ENCODE measurements at places on chromosomes 1 and 21.

DNA sequence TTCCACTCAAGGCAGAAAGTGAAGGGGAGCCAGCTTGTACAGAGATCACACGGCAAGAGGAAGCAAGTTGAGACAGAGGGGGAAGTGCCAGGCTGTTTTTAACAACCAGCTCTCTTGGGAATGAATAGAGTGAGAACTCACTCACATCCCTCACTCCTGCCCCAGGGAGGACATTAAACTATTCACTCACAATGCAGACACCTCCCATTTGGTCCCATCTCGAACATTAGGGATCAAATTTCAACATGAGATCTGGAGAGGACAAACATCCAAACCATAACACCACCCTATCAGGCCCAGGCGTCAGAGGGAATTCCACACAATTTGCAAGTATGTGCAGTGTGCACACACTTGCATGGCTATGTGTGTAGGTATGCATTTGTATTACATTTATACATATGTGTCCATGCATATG, 62.7 kb downstream of the DMAP1 start:
- no peak for DNase-seq

GRCh38 chr1:180462102-180462501, 40.3 kb downstream of the ACBD6 start:
- no peak for DNase-seq

GRCh38 chr1:225461533-225462428, 33.9 kb upstream of the LBR start:
- DNase-seq = no peak

DNA sequence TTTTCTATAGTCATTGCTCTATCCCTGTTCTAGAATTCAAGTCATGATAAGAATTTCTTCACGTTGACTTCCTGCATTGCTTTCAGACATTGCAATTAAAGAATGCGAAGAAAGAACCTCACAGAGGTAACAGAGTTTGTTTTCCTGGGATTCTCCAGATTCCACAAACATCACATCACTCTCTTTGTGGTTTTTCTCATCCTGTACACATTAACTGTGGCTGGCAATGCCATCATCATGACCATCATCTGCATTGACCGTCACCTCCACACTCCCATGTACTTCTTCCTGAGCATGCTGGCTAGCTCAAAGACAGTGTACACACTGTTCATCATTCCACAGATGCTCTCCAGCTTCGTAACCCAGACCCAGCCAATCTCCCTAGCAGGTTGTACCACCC, 10.6 kb downstream of the APCS start:
- DNase-seq = no peak

DNA sequence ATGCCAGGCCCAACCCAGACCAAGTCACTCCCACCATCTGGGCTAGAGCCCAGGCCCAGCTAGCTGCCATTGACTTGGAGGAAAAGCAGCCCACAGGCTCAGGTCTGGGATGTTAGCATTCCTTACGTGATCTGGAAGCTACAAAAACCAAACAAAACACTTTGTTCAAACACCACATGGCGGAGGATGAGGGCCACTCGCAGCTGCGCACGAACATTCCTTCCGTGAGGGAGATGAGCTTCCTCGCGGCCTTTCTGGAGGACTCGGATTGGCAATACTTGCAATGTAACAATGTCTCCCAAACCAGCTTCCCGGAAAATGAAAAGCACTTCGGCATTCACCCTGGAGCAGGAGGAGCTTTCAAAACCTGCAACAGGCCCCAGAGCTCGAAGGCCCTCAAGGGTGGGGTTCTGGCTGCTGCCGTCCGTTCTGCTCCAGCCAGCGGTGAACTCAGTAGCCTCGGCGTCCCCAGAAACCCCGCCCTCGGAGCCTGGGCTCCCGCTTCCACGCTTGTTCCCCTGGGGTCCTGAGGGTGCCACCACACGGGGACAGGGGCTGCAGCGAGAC, 40.5 kb downstream of the COL6A1 start:
- no peak for DNase-seq

DNA sequence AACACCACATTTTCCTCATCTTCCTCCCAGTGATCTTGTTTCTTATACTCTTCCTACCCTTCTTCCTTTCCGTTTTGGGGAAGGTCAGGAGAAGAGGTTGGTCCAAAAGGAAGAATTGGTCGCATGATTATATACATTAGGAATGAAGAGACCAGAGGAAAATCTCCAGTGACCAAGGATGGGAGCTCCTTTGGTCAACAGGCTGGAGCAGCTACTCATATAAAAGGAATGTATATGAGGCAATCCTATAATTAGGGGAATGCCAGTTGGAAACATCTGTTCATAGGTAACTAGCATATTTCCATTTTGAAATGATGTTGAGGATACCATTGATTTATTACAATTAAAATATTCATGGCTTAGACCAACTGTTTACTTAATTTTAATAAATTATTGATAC, 114.5 kb downstream of the LRRC40 start:
- DNase-seq = no peak

Measured in stimulated activated CD4-positive, alpha-beta T cell treated with anti-CD3 and anti-CD28 coated beads, TNF-alpha, amount 100 ng/mL, for 48 hours (primary cell).